ENCODE measurements at places on chromosomes 4 and X.

GRCh38 chr4:149266301-149266700, 549.3 kb downstream of the IQCM start:
- no peak for DNase-seq

DNA sequence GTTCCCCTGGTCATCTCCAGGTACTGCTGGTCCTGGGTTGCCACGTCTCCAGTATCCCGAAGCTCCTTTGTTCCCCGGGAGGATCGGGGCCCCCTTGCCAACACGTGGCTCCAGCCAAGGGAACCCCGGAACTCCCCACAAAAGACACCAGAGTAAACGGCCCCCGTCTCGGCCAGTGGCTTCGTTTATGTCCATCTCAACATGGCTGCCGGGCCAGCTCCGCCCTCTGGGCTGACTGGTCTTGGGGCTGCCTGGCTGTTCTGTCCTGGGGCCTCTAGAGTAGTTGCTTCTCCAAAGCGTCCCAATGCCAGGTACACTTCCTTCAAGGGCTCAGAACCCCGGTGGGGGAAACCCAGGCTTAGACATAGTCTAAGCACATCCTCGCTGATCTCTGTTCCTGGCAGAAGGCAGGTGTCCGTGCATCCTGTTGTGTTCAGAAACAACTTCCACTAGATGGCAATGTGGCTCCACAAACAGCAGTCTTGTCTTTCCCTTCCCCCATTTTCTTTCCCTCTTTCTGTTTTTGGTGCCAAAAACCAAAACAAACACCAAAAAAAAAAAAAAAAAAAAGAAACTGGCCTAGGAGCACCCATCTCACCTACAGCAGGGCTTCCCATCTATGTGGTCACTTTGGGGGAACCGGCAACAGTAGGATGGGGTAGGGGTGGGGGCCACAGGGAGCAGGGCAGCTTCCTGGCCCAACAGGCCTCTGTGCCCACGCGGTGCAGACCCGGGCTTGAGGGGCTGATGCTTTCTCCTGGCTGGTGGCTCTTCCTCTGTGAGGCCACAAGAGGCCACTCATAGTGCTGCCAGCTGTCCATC, 35.3 kb downstream of the NBDY start:
- DNase-seq = peak; percentile 75

GRCh38 chrX:91079342-91080114, 355.1 kb upstream of the PABPC5 start:
- DNase-seq = no peak

- no peak for DNase-seq
Measured at GRCh38 chrX:50736656-50737055, 77.3 kb downstream of the SHROOM4 start.

- no peak for DNase-seq
Measured at GRCh38 chrX:11629593-11630211, 36.0 kb downstream of the ARHGAP6 start.

- DNase-seq = no peak
Measured at GRCh38 chr4:15413623-15414019, 14.2 kb upstream of the C1QTNF7 start.

GRCh38 chr4:85672959-85673358, 198.0 kb downstream of the ARHGAP24 start:
- DNase-seq = no peak

DNA sequence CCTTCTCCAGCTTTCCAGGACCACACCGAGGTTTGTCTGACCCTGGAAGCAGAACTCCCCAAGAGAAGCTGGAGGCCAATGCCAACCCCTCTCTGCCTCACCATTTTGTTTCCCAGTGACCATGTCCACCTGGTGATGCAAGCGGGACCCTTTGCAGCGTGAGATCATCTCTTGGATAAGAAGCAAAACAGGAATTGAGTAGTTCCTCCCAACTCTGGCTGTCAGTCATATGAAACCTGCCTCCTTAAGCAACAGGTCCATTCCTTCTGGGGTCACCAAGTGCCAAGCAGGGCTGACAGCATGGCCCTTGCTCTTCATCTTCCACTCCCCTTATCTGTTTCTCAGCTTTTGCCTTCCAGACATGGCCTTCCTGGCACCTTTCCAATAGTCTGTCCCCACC, 41.3 kb upstream of the MTM1 start:
- DNase-seq = no peak

- DNase-seq = no peak
Measured at GRCh38 chr4:41213625-41214135, 662 bp downstream of the APBB2 start.

DNA sequence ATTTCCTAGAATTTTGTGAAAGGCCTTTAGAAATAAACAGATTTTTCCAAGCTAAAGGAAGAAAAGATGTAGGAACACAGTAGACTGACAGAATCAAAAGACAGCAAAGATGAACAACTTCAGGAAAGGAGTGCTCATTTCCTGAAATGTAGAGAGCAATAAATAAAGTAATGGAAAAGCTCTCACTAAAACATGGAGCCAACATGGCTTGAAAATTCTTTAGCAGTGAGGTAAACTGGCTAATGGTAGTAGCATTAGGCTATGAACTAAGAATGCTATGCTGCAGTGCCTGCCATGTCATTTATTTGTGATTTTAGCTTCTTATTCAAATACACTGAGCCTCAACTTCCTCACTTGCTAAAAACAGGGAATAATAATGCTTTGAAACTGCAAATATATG, 108.7 kb downstream of the IQCM start:
- no peak for DNase-seq

All from LNCaP clone FGC (cell line).